Right lung (tissue), 10 donors: ENCODE measurements at places on chromosomes 1 and 21.

- DNase-seq: peak; percentile 39
Observed at GRCh38 chr21:42401154-42401553, 2.5 kb upstream of the UBASH3A start.

DNA sequence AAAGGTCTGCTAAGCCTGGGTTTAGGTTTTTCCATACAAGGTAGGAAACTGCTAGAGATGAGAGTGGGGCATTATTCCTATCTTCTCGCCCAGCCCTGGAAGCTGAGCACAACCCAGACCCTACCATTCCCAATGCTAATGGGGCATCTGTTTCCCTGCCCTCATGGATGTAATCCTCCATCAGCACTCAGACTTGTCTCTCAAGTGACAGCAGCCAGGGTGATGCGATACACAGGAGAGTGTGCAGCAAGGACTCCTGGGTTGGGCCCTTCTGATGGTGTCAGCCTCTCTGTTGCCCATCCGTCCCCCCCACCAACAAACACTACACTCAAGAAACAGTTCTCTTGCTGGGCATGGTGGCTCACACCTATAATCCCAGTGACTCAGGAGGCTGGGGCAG, 5.9 kb upstream of the INPP5B start:
- DNase-seq: no peak

- DNase-seq: no peak
Observed at GRCh38 chr1:178284058-178284457, 190.2 kb downstream of the RASAL2 start.

DNA sequence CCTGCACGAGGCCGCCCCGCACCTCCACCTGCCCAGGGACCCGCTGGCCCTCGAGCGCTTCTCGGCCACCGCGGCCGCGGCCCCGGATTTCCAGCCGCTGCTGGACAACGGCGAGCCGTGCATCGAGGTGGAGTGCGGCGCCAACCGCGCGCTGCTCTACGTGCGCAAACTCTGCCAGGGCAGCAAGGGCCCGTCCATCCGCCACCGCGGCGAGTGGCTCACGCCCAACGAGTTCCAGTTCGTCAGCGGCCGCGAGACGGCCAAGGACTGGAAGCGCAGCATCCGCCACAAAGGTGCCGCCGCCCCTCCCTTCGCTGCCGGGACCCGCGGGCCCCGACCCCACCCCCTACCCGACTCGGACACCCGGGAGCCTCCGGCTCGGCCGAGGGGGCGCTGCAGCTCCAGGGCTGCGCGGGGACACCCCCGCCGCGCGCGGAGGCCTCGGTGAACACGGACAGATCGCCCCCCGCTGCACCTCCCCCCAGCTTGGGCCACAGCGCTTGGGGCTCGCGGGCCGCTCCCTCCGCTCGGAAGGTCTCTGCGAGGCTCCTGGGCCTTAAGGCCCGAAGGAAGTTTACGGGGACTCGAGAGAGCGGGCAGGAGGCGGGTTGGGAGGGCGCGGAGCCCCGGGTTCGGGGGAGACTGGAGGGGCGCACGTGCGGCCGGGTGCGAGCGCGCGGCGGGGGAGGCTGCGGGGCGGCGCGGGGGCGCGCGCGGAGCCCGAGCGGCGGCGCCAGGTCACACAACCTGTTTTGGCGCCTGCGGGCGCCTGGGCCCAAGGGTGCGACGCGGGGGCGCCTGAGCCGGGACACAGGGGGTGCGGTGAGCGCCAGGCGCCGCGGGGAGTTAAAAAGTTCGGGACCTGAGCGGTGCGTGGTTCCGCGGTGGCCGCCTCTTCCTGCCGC, 1.2 kb downstream of the SAMD11 start:
- DNase-seq: no peak

DNA sequence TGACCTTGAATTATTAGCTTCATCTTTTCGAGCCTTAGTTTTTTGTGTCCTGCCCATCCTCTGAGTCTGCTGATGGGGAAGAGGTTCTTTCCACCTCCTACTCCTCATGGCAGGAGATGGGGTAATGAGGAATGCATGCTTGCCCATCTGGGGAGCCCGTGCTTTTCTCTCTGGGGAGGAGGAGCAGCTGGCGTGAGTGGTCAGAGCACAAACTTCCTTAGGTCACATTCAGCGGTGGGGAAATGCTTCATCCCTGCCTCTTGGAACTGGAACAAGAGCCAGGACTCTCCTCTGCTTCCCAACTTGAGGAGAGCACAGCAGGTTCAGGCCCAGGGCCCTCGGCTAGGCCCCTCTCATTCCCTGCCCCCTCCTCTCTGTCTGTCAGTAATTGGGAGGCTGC, 155.0 kb downstream of the PCNX2 start:
- DNase-seq: no peak

- DNase-seq: no peak
Observed at GRCh38 chr1:8010080-8010664, 15.9 kb downstream of the ERRFI1 start.

GRCh38 chr1:172177849-172178248, 242.6 kb upstream of the C1orf105 start:
- no peak for DNase-seq

DNA sequence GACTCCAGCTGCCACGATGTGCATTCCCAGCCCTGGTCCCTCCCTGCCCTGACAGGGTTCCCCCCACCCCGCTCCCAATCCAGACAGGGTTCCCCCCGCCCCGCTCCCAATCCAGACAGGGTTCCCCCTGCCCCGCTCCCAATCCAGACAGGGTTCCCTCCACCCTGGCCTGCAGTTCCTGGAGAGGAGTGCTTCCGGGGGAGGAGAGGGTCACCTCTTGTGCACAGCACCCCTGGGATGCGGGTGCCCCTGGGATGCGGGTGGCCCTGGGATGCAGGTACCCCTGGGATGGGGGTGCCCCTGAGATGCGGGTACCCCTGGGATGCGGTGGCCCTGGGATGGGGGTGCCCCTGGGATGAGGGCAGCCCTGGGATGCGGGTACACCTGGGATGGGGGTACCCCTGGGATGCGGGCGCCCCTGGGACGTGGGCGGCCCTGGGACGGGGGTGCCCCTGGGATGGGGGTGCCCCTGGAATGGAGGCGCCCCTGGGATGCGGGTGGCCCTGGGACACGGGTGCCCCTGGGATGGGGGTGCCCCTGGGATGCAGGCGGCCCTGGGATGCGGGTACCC, 36.7 kb upstream of the SLC19A1 start:
- no peak for DNase-seq

GRCh38 chr1:24644100-24644384, 940 bp downstream of the SRRM1 start:
- DNase-seq: no peak

GRCh38 chr1:10173582-10173981, 36.8 kb upstream of the KIF1B start:
- no peak for DNase-seq

GRCh38 chr1:207424570-207425131, 29.5 kb upstream of the CR2 start:
- DNase-seq: no peak

- DNase-seq: no peak
Observed at GRCh38 chr1:106700211-106700610, 356.3 kb upstream of the PRMT6 start.

GRCh38 chr1:209504571-209504970, 78.9 kb upstream of the CAMK1G start:
- no peak for DNase-seq

GRCh38 chr1:194369060-194369459, 1182.6 kb upstream of the B3GALT2 start:
- no peak for DNase-seq

DNA sequence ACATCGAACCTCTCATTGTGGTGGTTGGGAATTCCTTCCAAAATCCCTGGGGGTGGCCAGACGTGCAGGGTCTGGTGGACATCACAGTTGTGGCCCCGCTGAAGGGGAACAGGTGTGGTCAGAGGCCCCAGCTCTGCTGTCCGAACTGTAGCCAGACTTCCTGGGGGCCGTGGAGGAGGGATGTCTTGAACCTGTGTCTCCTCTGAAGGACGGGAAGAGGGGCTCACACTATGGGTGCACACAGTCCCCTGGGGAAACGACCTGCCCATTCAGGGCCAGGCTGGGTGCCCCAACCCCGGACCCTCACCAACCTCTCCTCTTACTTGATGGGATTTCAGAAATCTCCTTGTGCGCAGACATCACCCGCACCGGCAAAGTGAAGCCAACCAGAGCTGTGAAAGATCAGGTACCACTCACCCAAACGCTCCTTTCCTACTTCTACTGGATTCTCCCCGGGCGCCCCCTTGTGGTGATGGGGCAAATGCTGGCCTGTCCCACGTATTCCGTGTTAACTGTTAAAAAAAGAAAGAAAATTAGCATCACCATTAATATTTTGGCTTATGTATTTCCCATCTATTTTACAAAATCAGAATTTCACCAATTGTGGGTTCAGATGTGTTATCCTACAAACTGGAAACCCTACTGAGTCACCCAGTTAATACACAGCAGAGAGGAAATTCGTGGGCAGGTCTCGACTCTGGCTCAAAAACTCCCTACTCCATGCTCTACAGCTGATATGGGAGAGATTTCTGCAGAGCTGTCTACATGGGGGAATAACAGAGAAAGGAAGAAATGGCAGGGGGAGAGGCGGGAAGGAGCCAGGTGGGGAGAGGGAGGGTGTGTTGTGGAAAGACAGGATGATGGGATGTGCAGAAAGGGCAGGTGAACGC, 28.1 kb downstream of the PADI4 start:
- peak; percentile 2 for DNase-seq

DNA sequence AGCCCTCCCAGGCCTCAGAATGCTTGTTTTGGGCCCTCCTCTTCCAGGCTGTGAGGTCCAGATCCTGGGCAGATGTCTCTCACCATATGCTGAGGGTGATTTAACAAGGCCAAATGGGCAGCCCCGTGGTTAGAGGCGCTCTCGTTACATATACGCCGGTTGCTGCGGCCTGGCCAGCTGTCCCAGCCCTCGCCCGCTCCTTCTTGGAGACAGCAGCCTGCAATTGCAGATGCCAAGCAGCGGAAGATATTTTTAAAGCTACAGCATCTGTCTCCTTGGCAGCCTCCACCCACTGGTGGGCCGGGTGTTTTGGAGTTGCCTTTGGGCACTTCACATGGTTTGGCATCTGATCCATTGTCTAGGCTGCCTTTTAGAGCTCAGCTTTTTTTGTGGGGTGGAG, 178.8 kb upstream of the NFIA start:
- DNase-seq: no peak

DNA sequence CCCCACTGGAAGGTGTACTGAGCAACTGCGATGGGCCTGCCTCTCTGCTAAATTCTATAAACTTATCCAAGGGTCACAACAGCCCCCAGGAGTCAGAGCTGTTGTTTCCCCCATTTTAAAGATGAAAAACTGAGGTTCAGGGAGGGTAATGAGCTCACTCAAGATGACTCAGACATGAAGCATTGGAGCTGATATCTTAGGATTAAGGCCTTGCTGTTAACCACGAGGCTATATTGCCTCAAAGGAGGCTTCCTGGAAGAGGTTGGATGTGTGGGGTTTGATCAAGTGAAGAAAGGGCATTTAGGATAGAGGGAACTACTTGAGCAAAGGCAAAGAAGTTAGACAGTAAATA, 6.7 kb downstream of the LDLRAP1 start:
- DNase-seq: no peak

- DNase-seq: no peak
Observed at GRCh38 chr1:114499478-114499877, 11.5 kb downstream of the TRIM33 start.

GRCh38 chr1:31888291-31888690, 49.9 kb downstream of the PTP4A2 start:
- no peak for DNase-seq

DNA sequence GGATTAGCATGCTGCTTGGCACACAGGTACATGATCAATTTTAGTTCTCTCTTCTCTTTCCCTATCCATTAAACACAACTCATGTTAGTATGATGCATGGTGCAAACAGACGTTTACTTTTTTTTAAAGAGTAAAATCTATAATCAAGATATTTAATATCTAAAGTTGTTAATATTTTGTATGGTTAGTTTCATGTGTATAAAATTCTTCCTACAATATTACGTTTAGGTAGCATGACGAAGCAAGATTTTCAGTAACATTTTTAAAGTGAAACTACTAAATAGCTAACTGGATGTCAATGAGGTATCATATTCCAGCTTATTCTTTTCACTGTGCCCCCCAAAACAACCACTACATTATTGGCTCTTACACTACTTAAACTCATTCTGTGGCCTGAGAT, 36.6 kb downstream of the CNIH4 start:
- DNase-seq: no peak

GRCh38 chr1:68162761-68163160, 69.6 kb downstream of the WLS start:
- DNase-seq: no peak

DNA sequence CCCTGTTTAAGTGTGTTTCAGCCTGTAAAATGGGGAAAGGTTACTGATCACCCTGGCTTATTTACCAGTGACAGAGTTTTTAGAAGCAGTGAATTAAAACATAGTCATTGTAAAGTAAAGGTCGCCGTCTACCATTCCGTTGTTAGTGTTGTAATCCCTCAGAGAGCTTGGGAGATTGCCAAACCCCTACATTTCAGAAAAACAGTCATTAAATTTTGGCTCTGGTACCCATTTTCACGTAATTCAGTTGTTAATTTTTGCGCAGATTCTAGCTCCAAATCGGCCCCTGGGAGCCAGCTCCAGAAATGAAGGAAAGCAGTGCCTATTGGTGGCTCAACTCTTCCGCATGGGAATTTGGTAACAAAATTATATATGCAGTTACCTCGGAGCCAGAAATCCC, 127.7 kb upstream of the AJAP1 start:
- no peak for DNase-seq

GRCh38 chr1:231786126-231786525, 159.5 kb downstream of the DISC1 start:
- no peak for DNase-seq

DNA sequence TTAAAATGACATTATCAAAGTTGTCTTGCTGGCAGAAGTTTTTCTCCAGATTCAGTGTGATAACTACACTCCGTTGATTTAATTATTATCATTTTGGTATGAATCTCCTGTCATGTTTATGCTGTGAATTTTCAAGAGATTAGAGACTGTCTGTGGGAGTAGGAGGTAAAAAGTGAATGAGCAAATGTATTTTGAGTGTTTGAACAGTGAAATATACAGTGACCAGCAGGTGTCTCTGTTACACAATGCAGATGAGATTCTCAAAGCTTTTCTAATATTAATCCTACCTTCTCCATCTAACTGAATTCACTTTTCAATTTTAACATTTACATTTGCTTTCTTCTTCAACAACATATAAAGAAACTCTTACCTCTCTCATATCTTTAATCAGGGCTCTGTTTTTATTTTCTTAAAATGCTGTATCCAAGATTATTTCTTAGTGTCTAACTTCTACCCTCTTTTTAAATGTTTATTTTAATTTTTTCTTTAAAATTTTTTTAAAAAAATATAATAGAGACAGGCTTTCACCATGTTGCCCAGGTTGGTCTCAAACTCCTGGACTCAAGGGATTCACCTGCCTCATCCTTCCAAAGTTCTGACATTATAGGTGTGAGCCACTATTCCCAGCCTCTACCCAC, 20.9 kb upstream of the HSPA13 start:
- peak; percentile 16 for DNase-seq
